ENCODE measurements at places on chromosomes 6 and 20.

DNA sequence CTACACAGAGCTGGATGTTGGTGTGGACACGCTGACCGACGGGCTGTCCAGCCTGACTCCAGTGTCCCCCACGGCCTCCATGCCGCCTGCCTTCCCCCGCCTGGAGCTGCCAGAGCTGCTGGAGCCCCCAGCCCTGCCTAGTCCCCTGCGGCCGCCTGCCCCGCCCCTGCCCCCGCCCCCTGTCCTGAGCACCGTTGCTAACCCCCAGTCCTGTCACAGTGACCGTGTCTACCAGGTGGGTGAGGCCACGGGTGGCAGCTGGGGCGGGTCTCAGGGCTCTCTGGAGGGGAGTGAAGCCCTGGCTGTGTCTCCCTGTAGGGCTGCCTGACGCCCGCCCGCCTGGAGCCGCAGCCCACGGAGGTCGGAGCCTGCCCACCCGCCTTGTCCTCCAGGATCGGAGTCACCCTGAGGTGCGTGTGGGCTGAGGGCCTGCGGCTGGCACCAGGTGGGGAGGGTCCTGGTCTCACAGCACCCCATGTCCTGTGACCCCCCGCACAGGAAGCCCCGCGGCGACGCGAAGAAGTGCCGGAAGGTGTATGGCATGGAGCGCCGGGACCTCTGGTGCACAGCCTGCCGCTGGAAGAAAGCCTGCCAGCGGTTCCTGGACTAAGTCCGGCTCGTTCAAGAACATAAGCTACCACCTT, 2.9 kb downstream of the SLC2A4RG start:
- DNase-seq, result no peak

- no peak for DNase-seq
Measured at GRCh38 chr6:167341665-167342655, 17.1 kb downstream of the TTLL2 start.

GRCh38 chr6:135586388-135586787, 88.8 kb upstream of the AHI1 start:
- DNase-seq, result no peak

GRCh38 chr6:156972145-156972544, 195.0 kb downstream of the ARID1B start:
- DNase-seq, result no peak

DNA sequence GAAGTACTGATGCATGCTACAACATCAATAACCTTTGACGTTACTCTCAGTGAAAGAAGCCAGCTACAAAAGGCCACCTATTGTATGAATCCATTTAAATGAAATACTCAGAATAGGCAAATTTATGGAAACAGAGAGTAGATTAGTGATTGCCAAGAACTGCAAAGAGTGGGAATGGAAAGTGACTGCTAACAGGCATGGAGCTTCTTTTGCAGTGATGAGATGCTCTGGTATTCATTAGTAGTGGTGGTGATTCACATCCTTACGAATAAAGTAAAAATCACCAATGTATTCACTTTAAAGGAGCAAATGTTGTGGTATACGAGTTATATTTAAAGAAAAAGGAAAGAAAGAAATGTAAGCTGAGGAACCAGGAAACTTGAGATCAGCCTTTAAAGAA, 126.8 kb upstream of the SAMD5 start:
- DNase-seq, result no peak

- DNase-seq, result no peak
Measured at GRCh38 chr20:51440589-51440988, 101.9 kb downstream of the NFATC2 start.

DNA sequence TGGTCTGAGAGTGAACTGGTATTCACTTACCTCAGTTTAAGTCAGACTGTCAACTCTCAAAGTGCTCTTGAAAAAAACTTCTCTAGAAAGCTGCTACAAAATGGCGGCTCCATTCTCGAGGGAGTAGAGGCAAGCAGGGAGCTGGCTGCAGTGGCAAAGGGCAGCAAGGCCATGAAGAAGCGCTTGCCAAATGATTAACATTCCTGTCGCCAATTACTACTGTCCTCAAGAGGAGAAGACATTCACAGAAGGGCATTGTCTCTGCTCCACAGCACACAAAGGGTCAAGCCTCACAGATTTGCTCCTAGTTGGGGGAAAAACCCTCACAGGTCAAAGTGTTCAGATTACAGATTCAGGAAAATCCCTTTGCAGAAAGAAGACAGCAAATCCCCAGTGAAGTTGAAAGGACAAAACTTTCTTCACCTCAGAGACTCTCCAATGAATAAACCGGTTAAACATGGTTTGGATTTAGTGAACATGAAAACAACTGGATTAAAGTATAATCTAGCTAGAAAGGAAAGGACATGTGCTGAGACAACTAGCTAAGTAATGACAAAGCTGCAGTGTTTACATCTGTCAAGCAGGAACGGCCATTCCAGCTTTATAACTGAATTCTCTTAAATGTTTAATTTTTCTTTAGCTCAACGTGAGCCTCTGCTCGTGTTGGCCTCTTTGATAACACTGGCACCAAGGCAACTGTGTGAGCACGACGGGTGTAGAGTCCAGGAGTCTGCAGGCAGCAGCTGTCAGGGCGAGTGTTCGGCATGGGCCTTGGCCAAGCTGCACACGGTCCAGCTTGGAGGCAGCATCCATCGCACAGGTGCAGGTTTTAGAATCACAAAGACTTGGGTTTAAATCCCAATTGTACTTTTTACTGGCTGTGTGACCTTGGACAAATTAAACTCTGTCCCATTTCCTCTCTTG, 37.6 kb downstream of the NR2E1 start:
- DNase-seq, result no peak

All from NCI-H446 (cell line).